ENCODE measurements at places on chromosomes 2 and 18. TPM values are rescaled to one million over a fixed set of nuclear protein-coding genes. Genes with fewer than 3 reads are reported as not detected.

DNA sequence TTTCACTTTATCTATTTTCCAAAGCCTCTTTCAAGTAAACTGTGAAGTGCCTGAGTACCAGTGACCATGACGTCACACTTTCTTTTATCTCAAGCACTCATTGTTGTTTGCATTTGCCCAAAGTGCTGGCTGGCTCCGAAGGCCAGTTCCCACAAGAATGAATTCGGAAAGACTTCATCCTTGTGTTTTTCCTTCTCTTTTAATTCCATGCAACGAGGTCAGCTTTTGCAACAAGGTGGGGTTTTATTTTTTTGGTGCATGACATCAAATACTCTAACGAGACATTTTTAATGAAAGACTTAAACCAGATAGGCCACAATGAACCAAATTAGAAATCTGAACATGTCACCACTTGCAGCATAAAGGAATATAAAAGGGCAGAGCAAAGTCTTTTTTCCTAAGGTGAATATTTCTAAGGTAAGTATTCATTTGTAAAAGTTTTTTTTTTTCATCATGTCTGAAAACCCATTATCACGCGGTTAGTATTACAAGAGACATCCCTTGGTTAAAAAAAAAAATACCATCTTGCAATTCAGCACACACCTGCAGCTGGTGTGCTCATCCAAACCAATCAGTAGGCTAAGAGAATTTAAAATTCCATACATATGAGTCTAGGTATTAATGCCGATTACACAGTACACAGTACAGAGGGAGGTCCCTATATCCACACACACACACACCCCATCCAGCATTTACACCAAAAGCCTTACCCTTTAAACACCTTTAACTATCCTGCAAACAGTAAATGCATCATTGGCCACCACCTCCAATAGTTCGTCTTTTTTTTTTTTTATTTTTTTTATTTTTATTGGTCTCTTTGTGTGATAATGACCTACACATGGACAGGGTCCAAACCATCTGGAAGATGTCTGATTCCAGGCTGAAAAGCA lies 2.3 kb downstream of the ARL4C start:
- peak; percentile 68 for DNase-seq

HMSD gene
- 0.12 TPM for total RNA-seq

DNA sequence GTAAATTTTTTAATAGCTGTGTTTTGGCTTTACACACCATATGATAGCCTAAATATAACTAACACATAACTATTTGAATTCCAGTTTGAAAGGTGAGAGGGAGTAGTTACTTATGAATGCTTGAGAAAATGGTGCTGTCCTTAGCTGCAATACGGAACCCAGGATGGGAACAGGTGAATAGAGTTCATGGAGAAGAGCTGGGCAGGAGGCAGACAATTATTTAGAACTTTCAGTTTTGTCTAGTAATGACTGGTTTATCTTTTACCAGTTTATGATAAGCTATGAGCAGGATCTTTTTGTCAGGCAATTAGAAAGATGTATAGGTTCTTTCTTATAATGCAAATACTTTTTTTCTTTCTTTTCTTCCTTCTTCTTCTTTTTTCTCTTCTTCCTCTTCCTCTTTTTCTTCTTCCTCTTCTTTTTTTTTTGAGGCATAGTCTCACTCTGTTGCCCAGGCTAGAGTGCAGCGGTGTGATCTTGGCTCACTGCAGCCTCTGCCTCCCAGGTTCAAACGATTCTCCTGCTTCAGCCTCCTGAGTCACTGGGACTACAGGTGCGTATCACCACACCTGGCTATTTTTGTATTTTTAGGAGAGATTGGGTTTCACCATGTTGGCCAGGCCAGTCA lies 25.9 kb downstream of the UBR3 start:
- DNase-seq = no peak

- DNase-seq = no peak
Observed at GRCh38 chr18:58995663-58996062, 131.0 kb downstream of the ZNF532 start.

- no peak for DNase-seq
Observed at GRCh38 chr18:62037989-62038778, 145.4 kb upstream of the RNF152 start.

KRCC1 gene
- 41.7 TPM for total RNA-seq

DNA sequence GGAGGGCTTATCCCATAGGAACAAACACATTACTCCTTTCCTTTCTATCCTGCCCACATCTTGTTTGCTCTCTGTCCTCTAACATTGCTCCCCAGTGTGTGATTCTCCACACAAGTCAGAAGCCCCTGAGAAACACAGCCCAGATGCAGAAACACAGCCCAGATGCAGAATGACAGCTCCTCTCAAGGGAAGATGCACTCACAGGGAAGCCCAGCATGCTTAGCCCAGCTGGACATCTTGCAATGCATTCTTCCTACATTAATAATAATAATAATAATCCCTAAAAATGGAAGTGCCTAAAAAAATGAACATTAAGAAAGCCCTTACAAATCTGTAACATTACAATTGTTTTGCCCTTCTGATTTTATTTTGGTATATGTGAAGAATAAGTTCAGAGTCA lies 172.1 kb downstream of the CBLN2 start:
- no peak for DNase-seq

GRCh38 chr2:40646642-40647041 lies 194.8 kb upstream of the SLC8A1 start:
- DNase-seq = no peak

HK2 gene
- total RNA-seq = 0.09 TPM

OXER1 gene
- not detected for total RNA-seq

- DNase-seq = no peak
Observed at GRCh38 chr2:156626931-156627330, 190.8 kb downstream of the GPD2 start.

CXCR1 gene
- not detected for total RNA-seq

- DNase-seq = no peak
Observed at GRCh38 chr18:75654851-75655751, 227.6 kb upstream of the SMIM21 start.

- DNase-seq = no peak
Observed at GRCh38 chr2:54887850-54888545, 162.3 kb downstream of the RTN4 start.
